ENCODE measurements at places on chromosomes 1 and 21.

- no peak for DNase-seq
Observed at GRCh38 chr1:214718724-214719123, 115.7 kb downstream of the CENPF start.

DNA sequence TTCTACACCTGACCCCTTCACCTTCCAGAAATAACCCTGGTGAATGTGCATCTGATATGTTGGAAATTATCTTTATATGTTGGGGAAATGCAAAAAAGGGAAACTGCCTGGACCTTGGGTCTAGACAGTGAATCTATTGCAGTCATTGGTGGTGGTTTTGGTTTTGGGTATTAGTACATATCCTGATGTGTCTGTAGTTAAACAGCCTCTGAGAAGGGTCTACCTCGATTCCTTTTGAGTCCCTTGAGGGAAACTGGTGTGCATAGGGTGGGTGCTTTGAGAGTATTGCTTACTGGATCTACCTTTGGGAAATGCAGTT is 127.3 kb upstream of the KIAA0040 start:
- DNase-seq = no peak

GRCh38 chr1:164635803-164636731 is 77.1 kb downstream of the PBX1 start:
- DNase-seq = no peak

- DNase-seq = no peak
Observed at GRCh38 chr21:26943921-26944320, 23.0 kb downstream of the ADAMTS5 start.

DNA sequence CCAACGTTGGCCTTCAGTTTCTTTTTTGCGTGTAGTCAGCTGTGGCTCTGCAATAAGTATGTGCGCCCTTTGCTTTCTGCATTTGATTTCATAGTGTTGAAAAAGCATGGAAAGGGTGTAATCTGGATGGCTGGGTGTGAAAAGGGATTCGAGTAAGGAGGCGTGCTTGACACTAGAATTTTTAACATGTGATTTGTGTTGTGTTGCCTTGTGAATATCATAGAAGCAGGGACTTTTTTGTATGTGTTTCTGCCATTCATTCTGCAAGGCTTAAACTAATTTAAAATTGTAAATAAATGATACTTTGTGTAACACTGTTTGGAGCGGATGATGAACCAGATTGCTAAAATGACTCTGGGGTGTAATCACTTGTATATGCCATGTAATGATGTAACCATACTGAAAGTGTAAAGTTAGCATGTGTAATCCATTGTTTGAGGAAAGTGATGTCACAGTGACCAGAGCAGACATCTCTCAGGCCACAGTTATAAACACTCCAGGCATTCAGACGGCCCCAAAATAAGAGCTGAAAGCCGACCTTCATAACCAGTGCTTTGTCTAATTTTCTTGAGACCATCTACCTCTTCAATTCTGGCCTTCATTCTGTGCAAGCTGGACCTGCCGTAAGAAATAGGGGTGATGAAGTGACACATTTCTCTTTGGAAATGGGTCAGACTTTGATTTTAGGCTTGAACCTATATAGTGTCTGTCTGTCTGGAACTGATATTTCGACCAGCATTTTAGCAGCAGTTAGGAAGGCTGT is 618 bp downstream of the SH3BGR start:
- DNase-seq = no peak

GRCh38 chr1:1058921-1059493 is 15.1 kb downstream of the RNF223 start:
- DNase-seq = no peak

DNA sequence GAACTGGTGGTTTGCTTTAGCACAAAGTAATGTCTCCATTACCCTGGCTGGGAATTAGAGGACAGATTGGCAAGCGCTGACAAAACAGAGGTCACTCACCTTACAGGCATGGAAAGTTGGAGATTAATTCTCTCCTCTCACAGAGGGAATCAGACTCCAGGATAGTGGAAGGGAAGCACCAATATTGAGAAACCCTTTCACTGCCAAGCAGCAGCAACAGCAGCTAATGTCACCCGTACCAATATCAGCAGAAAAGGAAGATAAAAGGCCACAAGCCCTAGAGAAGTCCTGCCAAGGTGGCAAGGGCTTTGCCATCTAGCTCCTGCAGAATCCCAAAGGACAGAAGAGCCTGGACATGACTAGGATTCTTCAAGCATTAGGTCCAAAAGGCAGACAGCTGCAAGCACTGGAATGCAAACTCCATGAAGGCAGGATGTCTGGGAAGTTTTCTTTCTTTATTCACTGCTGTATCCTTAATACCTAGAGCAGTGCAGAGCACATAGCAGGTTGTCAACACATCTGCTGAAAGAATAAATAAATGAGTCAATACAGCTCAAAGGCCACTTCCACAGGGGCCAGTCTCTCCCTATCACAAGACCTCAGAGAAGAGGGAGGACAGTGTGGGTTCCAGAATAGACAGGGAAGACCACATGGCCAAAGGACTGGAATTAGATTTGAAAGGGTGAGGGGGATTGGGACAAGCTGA is 57.2 kb downstream of the ERI3 start:
- DNase-seq = no peak

DNA sequence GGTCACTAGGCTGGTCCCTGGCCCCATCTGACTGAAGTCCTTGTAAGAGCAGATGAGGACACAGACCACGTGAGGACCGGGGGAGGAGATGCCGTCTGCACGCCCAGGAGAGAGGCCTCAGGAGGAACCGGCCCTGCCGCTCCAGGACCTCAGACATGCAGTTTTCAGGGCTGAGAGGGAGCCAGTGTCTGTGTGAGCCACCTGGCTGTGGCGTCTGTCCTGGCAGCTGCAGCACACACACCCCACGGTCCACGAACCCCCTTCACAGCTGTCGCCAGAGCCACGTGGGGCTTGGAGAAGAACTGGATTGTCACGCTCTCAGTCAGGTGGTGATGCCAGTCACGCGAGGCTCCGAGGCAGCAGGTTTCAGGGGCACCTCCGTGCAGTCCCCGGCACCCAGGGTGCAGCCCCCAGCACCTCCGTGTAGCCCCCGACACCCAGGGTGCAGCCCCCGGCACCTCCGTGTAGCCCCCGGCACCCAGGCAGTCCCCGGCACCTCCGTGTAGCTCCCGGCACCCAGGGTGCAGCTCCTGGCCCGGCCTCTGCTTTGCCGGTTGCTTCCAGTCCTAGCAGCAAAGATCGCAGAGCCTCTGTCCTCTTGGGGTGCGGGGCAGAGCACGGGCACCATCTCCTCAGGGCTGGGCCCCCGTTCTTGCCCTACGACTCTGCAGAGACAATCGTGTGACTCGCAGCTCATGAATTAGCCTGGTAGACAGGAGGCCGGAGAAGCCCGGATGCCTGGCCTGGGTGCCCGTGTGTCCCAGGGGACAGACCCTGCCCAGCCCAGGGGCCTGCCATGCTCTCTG is 19.0 kb upstream of the SUMO3 start:
- no peak for DNase-seq

- DNase-seq = no peak
Observed at GRCh38 chr21:35565204-35565611, 495.1 kb downstream of the SETD4 start.

DNA sequence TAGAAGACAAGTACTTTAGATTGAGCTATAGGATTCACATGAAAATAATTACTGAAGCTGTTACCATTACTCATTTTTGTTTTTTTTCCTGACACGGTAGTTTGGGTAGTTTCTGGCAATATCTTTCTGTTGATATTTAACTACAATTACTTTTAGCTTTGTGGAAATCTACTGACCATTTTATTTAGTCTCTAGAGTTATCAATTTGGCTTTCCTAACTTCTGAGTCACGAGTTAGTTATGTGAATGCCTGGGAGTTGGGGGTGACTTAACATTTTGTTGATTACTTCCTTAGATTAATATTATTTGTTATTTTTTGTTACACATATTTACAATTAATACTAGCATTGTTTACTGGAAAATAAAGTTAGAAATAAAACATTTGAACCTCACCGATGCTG is 160.6 kb downstream of the HMCN1 start:
- DNase-seq = no peak

GRCh38 chr21:33051925-33052324 is 18.0 kb upstream of the OLIG1 start:
- no peak for DNase-seq

GRCh38 chr1:75130865-75131564 is 3.2 kb upstream of the LHX8 start:
- no peak for DNase-seq

- DNase-seq = no peak
Observed at GRCh38 chr1:18724801-18725200, 94.2 kb downstream of the PAX7 start.

DNA sequence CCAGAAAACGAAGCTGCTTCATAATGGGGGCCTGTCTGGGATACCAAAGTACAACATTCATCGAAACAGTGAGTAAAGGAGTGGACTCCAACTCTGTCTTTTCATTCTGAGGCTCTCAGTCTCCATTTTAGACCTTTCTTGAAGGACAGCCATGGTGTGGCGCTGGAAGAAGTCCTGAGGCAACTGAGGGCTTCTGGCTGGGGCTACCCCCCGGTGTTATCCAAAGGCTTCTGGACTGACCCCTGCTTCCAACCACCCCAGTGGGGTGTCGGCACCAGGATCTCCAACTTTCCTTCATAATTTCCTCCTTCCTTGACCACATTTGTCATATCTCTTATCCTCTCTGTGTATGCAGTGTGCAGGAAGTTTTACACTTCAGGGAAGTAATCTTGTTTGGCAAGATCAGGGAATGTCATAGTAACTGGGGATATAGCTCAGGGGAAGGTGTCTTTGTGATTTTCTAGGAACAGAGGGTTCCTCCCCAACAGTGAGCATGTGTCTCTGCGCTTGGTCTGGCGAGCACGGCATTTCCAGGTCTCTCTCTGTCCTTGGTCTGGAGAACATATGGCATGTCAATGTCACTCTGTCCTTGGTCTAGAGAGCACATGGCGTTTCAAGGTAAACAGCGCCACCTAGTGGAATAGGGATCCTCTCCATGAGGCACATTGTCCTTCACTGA is 19.4 kb upstream of the BSDC1 start:
- DNase-seq = peak; percentile 35

DNA sequence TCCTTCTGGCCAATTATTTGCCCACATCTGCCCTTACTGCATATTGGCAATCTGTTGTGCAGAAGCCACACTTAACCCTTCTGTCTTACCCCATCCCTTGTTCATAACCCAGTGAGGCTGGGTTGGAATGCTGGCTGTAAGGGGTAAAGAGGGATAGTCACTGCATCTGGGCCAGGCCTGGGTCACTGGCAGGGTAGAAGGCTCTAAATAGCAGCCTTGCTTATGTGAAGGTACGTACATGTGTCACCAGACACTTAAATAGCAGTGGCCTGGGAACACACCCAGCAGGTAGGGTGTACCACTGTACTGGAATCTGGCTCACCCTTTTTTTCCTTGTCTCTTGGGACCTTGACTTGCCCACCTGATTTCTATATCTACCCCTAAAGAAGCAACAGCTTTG is 9.9 kb upstream of the TARS2 start:
- no peak for DNase-seq

DNA sequence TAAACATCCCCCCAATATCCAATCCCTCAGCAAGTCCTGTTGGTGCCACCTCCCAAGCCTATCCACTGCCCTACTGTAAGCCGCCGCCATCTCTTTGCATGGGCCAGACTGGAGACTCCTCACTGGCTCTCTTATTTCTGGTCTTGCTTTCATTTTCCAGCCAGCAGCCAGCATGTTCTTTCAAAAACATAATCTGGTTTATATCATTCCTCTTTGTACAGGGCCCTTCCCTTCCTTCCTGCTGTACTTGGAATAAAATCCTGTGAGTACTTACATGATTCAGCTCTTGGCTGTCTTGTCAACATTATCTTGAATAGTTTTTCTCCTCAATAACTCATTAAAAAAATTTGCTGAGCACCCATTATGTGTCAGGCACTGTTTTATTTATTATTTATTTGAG is 28.2 kb downstream of the TLR5 start:
- no peak for DNase-seq

DNA sequence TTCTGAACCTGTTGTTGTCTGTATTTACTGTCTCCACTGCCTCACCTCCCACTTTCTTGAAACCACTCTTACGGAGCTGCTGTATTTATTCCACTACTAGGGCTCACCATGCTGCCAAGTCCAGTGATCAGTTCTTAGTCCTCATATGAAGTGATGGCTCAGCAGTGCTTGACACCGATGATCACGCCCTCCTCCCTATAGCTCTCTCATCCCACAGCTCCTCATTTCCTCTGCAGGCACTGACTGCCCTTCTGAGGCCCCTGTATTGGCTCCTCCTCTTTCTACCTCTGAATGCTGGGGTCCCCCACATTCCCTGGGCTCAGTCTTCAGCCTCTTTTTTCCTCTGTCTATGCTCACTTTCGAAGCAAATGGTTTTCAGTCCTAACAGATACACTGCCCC is 3.4 kb downstream of the CLCA1 start:
- no peak for DNase-seq

DNA sequence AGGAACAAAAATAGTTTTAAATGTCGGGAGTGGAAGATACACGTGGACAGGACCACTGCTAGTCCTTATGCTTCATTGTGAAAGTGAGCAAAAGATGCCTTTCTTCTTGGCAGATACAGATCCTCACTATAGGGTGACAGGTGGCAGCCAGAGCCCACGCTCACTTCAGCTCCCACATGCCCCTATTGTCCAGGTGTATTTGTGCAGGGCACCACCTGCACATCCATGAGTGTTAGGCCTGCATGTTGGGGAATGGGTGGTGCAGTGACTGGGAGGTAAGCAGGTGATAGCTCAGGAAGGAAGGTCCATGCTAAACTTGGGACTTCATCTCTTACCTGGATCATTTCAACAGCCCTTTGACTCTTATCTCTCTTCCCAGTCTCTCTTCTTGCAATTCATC is 27.4 kb downstream of the SLC5A9 start:
- DNase-seq = no peak

- DNase-seq = no peak
Observed at GRCh38 chr1:45499415-45499769, 481 bp downstream of the CCDC163 start.

GRCh38 chr1:157967205-157967604 is 26.2 kb upstream of the KIRREL1 start:
- DNase-seq = no peak

DNA sequence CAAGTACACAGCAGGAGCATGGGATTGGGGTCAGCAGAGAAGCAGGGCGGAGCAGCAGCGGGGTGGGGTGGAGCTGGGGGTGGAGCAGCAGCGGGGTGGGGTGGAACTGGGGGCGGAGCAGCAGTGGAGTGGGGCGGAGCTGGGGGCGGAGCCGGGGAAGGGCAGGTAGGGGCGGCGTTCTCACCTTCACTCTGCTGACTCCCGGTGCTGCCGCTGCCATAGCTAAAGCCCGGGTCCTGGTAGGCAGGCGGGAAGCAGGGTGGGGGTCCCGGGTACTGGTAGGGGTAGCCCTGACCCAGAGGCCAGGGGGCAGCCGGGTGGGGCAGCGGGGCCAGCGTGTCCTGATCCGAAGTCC is 6.7 kb downstream of the TAS1R3 start:
- no peak for DNase-seq
